ENCODE measurements at places on chromosomes 4 and X.

DNA sequence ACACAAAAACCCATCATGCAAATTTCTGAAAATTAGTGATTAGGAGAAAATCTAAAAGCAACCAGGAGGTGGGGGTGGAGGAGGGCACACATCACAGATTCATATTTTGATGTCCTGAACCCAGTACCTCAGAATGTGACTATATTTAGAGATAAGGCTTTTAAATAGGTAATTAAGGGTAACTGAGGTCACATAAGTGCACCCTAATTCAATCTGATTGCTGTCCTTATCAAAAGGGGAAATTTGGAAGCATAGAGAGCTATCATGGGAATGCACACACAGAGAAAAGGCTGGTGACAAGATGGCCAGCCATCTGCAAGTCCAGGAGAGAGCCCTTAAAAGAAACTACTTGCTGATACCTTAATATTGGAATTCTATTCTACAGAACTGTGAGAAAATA is 281.8 kb upstream of the UGT8 start:
- DNase-seq, result no peak

- DNase-seq, result no peak
Observed at GRCh38 chr4:72031868-72032608, at the start of gene NPFFR2. NPFFR2 (plus strand) TSS chr4:72032000; CDS start chr4:72128592, 96,592 bp downstream.

GRCh38 chrX:619451-619811 is 11.2 kb upstream of the SHOX start:
- no peak for DNase-seq

GRCh38 chr4:119738901-119739300 is 110.3 kb upstream of the PDE5A start:
- DNase-seq, result no peak

DNA sequence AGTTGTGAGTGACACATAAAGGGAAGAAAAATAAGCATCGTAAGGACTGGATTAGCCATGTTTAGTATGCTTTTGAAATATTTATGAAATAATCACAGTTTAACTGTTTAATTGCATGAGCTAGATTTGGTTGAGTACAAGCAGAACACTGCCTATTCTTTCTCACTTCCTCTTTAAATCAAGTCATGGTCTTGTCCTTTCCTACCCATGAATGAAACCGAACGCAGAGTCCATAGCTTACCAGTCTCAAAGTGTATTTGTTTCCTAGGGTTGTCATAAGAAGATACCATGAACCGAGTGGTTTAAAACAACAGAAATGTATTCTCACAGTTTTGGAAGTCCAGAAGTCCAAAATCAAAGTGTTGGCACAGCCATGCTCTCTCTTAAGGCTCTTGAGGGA is 684.0 kb upstream of the MAGEB2 start:
- no peak for DNase-seq

- no peak for DNase-seq
Observed at GRCh38 chr4:111628437-111628836, 516.8 kb upstream of the FAM241A start.
